Muscle of arm (tissue), 14 donors: ENCODE measurements at places on chromosomes 2 and 18. TPM values are rescaled to one million over a fixed set of nuclear protein-coding genes. Genes with fewer than 3 reads are reported as not detected.

Gene FN1
- 431 TPM for polyA plus RNA-seq

DNA sequence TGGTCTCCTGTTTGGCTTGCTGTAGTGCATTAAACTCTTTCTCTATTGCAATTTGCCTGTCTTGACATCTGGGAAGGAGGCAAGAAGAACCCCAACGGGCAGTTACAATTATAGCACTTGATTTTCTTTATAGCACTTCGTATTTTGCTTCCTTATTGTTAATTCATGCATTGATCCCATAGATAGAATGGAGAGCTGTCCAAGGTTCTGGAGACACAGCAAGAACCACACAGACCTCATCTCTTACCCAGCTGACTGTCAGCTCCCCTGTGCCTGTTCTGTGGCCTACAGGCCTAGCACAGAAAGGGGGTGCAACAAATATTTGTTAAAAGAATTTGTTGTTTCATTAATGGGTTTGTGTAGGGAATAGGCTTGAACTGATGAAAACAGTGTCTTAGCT, 194.3 kb downstream of the GALNT1 start:
- DNase-seq: no peak

DNA sequence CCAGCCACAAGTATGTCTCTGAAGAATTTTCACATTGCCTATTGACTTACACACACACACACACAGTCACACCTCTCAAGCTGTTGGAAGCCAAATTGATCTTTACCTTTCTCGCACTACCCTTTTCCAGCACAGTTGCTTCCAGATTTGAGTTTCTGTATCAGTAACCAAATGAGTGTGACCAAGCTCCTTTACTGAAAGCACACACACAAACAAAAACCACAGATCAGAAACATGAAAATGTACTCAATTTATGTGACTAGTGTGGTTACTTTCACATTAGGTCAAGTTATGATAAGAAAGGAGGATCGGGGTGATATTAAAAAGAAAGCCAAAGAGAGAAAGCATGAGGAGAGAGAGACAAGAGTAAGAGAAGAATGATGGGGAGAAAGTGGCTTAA, 993.9 kb upstream of the POU3F3 start:
- DNase-seq: no peak

- DNase-seq: no peak
These were observed 178.2 kb downstream of the TDRD15 start for GRCh38 chr2:21301871-21302455.
